ENCODE measurements at places on chromosomes 11 and 22.
A peak's percentile ranks its signal among the peaks of the same experiment; 100 is the strongest.

DNA sequence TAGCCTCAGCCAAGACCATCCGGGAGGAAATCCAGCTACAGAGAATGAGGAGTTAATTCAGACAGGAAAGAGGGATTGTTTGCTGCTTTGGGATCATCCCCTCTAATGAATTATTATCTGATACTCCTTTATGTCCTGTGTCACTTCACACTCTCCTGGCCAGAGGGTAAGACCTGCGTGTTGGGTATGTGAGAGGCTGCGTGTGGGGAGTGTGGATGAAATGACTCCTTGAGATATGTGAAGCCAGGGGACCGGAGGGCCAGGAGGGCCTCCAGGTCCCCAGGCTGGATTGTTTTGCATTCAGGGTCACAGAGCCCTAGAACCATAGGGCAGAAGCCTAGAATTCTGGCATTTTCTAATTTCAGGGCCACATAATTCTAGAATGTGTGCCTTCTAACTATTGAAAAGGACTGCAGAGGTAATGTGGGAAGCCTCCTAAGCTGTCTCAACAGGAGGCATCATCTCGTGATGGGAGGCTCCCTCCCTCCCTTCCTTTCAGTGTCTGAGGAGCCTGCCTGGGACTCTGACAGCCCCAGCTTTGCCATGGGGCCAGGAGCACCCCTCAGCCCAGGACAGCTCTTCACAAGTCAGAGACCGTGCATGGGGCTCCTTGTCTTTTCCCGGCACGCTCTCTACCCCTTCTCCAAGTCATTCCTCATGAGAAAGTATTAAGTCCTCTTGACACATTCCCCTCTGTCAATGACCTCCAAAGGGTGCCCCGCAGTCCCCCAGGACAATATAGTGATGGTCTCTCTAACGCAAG lies 3.7 kb downstream of the TPBGL start:
- no peak for DNase-seq

GRCh38 chr22:20591660-20592310 lies 84.4 kb downstream of the MED15 start:
- DNase-seq, result no peak

DNA sequence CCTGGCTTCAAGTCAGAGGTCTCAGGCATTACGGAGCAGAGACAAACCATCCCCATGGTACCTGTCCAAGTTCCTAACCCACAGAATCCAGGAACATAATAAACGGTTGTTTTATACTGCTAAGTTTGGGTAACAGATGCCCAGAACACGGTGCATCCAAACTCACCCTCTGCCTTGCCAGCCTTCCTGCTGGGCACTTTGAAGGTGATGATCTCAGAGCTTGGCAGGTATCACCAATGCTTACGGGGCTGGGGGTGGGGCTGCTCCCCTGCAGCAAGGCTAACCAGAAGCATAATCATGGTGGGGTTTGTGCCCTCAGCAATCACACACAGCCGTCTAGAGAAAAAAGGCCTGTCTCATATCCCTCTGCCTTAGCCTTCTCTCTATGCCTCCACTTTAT lies 27.1 kb downstream of the DKK3 start:
- DNase-seq, result no peak

GRCh38 chr22:27226666-27227065 lies 569.3 kb downstream of the MIAT start:
- DNase-seq, result no peak

- no peak for DNase-seq
These were observed 66.6 kb upstream of the TP53I11 start for GRCh38 chr11:45017329-45017728.

DNA sequence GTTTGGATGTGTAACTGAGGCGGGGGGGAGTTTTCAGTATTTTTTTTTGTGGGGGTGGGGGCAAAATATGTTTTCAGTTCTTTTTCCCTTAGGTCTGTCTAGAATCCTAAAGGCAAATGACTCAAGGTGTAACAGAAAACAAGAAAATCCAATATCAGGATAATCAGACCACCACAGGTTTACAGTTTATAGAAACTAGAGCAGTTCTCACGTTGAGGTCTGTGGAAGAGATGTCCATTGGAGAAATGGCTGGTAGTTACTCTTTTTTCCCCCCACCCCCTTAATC lies 2.3 kb downstream of the MALAT1 start:
- DNase-seq, result no peak

- no peak for DNase-seq
These were observed 56.6 kb downstream of the ZNRF3 start for GRCh38 chr22:28939932-28940331.

DNA sequence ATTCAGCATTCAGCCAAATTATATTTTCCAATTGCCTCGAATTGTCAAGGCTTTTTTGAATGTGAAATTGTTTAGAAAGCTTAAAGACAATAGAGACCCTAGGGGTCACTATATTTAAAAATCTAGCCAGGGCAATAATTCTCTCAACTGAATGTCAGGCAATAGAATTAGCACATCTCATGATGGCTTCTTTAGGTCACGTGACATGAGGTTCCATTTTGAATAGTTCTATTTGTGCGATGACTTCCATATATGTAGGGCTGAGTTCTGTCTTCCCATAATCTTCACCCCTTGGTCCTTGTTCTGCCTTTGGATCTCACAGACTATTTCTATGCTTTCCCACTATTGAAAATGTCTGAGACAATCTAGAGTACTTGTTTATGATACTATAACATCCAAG lies 527.7 kb upstream of the KIRREL3 start:
- no peak for DNase-seq

DNA sequence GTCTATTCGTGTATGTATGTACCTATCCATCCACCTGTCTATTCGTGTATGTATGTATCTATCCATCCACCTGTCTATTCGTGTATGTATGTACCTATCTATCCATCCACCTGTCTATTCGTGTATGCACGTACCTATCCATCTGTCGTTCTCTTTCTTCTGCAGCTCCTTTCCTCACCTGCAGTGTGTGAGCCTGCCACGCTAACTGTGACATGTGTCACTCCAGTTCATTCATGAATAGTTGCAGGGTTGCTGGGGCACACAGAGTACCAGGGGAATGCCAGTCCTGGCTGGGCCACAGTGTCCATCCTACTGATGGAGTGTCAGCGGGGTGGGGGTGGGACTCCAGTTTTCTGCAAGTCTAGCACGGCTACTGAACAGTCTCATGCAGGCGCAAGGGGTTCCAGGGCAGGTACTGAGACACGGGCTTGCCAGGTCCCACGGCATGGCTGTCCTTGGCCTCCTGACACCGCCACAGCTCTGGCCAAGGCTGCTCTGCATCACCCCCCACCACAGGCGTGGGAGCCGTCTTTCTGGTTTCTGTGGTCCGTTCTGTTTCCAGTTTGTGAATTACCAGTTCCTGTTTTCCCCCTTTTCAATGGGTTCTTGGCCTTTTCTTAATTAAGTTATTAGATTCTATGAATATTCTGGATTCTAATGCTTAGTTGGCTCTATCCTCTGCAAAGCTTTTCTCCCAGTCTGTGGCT lies 88.8 kb upstream of the CLDN5 start:
- no peak for DNase-seq

DNA sequence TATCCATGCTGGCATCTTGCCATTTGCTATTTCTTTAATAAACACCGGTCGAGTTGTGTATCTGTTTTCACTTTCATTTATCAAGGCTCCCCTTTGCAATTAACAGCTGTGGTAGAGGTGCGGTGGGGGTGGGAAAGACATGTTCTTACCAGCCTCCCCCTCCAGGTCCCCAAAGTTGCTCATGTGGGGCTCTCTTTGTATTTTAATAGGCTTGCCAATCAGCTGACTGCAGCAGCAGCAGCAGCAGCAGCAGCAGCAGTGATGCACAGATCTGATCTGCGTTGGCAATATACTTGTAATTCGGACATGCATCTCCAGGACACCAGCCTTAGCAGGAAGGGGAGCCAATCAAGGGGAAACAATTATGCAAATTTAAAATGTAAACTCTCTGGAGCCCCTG lies 40.3 kb upstream of the E2F8 start:
- DNase-seq, result no peak

DNA sequence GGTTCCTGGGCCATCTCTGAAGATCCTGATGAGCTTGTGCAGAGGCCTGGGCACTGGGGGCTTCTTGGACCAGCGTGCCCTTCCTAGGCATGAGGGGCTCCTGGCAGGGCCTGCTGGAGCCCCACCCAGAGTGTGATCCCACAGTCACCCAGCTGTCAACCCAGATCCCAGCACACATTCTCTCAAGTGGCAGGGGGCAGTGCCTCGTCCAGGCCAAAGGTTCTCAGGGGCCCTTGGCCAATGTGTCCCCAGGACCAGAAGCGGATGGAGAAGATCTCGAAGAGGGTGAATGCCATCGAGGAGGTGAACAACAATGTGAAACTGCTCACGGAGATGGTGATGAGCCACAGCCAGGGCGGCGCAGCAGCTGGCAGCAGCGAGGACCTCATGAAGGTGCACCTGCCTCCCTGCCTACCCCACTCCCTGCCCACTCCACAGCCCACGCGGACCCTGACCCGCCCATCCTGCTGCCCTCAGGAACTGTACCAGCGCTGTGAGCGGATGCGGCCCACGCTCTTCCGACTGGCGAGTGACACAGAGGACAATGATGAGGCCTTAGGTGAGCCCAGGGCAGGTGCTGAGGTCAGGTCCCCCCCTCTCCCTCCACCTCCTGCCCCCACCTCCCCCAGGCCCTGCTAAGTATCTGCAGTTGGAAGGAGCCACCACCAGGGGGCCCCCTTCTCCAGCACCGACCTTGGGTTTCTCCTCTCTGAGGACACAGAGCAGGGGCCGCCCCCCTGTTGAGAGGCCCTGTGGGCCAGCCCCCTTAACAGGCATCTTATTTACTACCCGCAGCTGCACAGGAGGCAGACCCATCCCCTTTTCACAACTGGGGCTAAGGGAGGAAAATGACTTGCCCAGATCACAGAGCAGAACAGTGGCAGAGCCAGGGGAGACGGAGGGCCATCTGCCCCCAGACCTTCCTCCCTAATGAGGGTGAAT lies 14.7 kb downstream of the GGA1 start:
- DNase-seq, result peak; percentile 77

DNA sequence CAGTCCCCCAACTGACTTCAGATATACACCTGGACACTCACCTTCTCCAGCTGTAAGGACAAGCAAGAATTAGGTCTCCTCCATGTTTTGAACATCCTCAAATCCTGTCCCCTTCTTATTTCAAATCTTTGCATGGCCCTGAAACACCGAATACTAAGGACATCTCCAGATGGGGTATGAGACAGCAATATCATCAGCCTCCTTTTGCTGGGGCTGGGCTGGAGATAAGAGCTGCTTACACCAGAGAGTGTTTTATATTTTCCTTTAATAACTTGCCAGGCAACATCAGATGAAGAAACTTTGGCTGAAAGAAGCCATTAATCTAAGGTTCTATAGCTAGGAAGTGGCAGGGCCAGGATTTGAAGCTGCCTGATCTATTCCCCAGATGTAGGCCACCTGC lies 21.6 kb downstream of the TUG1 start:
- no peak for DNase-seq

DNA sequence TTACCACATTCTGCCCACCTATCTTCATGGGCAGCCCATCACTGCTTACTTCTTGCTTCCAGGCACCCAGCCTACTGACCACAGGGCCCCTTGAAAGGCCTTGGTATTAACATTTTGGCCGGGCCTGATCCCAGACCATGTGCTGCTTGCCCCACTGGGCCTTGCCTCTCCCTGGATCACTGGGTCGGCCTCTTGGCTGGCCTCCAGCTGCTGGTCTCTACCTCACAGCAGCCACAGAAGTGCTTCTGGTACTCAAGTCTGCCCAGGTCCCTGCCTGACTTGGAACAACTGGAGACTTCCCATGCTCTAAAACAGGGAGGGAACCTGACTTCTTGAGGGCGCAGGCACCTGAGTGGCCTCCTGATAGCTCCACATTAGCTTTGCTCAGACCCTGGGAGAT lies 63.6 kb downstream of the THAP12 start:
- no peak for DNase-seq

DNA sequence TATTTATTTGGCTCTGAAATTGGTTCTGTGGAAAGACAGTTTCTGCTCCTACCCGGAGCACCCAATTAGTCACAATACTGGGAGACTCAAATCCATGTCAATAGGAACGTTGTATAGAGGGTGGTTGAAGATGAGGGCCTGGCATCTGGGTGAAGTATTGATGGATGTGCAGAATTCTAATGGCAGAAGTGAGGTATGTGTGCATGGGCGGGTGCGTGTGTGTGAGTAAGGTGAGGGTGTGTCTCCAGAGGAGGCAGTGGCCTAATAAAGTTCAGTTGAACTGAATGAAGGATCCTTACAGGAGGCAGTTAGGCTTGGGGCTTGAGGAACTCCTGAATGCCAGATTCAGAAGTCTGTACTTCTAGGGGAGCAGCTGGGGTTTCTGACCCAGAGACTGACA lies 71.8 kb upstream of the B3GAT1 start:
- DNase-seq, result no peak

- peak; percentile 33 for DNase-seq
These were observed 119.7 kb downstream of the RCN1 start for GRCh38 chr11:32210556-32210955.

GRCh38 chr11:62148271-62148980 lies 24.6 kb downstream of the INCENP start:
- DNase-seq, result no peak

GRCh38 chr11:14119357-14119756 lies 156.8 kb downstream of the SPON1 start:
- no peak for DNase-seq

DNA sequence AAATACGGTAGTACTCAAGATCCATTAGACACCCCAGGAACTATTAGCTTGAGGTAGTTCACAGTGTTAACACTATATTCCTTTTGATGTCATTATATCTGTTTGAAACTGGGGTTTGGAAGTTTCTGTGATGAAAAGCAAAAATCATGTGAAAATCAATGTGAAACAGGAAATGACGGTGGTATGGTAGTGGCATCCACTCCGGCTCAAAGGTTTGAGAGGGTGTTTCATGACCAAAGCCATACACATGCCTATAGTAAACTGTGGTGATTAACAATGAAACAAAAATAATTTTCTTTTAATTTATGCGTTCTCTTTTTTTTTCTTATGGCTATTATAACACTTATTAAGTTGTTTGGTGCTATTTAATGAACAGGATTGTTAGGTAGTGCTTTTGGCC lies 10.9 kb downstream of the RAB38 start:
- no peak for DNase-seq

DNA sequence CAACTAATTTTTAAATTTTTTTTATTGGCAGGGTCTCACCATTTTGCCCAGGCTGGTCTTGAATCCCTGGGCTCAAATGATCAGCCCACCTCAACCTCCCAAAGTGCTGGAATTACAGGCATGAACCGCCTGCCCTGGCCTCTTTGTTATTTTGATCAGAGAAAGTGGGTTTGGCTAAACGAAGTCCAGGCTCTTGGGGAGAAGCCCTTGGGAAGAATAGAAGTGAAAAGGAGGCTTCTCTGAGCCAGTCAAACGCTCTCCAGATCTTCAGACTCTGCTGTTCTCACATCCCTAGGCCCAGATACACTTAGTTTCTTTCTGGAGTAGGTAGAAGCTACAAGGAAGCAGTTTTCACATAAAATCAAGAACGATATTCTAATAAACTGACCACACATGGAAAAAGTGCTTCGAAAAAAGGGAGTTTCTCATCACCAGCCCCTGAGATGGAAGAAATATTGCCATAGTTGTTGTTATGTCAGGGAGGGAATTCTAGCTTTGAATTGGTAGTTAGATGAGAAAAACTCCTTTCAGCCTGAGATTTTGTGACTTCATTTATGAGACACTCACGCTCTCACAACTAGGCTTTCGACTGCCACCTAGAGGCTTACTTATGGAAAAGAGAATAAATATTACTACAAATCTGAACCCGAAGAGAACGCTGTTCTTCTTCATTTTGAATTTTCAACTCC lies 41.7 kb upstream of the AQP11 start:
- peak; percentile 77 for DNase-seq

GRCh38 chr11:27293515-27294417 lies 69.2 kb downstream of the CCDC34 start:
- peak; percentile 57 for DNase-seq

- DNase-seq, result peak; percentile 71
These were observed 16.1 kb downstream of the LRP5 start for GRCh38 chr11:68328374-68329091.

- DNase-seq, result no peak
These were observed 898.3 kb downstream of the BRD1 start for GRCh38 chr22:48929276-48929790.

Measured in astrocyte of the hippocampus (primary cell).